ENCODE measurements at places on chromosomes 7 and 10. TPM values are rescaled to one million over a fixed set of nuclear protein-coding genes. Genes with fewer than 3 reads are reported as not detected.

Gene CALML3
- not detected for polyA plus RNA-seq

GRCh38 chr10:98391578-98391991 lies 23.4 kb downstream of the PYROXD2 start:
- DNase-seq, result no peak

Gene ASZ1
- polyA plus RNA-seq, result 0.70 TPM

Gene TBX20
- 25.0 TPM for polyA plus RNA-seq
